ENCODE measurements at places on chromosomes 1 and 21.
A peak's percentile ranks its signal among the peaks of the same experiment; 100 is the strongest.

DNA sequence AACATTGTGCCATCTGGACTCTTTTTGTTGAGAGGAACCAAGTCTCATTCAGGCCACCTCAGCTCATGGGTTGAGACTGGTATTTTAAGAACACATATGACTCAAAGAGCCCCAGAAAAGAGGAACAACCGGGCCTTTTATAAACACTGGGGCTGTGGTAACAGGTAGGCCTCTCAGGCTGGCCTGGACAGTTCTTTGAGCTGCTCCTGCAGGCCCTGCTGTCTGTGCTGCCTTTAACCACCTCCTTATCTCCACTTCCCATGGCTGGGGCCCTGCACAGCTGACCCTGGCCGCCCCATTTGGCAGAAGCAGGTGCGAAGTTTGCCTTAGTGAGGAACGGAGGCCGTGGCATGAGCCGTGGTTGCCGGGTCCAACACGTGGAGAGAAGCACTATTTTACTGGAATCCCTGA, 163.3 kb downstream of the RHOU start:
- DNase-seq, result no peak

- no peak for DNase-seq
Observed at GRCh38 chr1:52119301-52120079, 22.4 kb upstream of the ZFYVE9 start.

DNA sequence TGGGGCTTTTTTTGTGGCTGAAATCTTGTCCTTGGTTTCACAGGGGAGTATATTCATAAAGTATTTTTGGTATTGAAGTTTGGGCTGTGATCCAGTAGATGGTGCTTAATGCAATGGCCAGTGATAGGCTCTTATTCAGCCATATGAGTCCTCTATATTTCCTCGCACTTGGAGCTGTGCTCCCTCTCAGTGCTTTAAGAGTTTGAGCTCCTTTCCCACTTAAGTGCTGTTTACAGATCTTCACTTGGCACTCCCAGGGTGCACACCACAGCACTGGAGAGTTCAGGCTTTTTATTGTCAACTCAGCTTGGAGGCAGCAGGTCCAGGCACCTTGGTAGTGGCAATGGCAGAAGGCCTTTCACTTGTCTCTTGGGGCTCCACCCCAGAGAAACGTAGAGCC, 54.9 kb downstream of the DRAM2 start:
- DNase-seq, result no peak

DNA sequence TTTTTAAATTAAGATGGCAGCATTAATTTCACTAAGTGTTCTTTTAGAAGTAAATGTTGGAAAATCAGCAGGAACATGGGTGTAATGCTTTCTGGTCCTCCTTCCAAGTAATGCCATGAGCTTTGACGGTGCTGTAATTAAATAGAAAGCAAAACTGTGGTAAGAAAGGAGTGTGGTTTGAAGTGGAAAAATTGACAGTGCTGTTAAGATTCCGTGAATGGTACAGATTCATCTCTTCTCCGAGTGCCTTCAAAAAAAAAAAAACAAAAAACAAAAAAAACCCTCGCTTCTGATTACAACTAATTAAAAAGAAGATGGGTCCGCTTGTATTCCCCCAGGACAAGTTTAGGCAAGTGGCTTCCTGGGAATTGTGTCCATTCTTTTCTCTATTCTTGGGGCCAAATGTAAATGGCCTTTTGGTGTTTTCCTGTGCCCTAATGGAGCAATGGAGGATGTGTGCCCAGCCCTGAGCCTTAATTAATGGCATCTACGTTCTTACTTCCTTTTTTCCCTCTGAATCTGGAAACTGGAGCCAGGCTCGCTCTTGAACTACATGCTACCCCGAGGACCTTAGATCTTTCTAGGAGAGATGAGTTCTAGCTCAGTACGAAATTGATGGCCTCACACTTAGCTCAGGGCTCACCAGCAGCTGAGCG, 5.1 kb downstream of the LMO4 start:
- no peak for DNase-seq

DNA sequence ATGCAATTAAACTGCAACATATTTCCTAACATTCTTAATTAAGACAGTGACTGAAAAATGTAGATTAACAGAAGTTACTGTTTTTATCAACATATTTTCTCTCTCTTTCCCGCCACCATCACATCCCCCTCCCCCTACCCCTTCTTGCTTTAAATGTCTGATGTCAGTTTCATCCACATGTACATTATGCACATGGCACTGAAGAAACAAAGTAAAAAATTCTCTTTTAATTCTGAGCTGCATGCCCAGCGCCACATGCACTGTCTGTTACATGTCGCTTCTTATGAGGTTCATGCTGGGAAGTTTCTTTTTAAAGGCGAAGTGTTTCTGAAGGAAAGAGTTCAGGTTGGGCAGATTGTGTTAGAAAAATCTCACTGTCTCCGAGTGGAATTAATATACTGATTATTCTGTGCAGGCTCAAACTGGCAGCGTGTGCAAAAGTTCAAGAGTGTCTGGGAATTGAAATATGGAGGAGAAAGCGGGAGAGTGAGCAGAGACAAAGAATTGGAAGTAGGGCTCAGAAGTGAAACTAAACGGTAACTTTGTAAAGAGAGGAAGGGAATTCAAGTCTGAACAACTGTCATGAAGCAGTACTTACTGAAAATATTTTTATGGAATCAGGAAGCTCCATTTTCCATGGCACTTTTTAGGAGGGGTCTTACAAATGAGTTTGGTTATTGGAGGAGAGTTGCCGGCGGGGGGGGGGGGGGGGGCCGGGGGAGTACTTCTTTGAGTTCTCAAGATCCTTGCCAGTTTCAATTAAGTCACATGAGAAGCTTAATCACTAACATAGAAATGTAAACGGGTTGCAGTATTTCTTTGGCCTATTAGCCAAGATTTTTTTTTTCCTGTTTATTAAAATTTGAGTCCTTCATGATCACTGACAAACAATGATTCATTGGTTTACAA, 217.6 kb downstream of the SDCCAG8 start:
- DNase-seq, result no peak

GRCh38 chr21:26194811-26195251, 24.3 kb upstream of the APP start:
- no peak for DNase-seq

DNA sequence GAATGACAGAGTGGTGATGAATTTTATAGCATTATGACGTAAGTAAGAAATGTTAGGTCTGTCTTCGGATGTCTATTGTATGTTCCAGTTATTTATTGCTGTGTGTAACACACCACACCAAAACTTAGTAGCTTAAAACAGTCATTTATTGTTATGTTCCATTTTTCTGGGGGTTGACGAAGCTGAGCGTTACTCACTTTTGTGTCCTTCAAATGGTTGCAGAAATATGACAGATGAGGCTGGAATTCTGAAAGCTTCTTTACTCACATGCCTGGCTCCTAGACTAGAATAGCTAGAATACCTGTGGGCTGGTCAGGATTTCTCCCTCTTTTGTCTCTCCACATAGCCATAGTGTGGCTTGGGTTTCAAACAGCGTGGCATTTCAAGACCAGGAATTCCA, 62.1 kb upstream of the S1PR1 start:
- DNase-seq, result no peak

DNA sequence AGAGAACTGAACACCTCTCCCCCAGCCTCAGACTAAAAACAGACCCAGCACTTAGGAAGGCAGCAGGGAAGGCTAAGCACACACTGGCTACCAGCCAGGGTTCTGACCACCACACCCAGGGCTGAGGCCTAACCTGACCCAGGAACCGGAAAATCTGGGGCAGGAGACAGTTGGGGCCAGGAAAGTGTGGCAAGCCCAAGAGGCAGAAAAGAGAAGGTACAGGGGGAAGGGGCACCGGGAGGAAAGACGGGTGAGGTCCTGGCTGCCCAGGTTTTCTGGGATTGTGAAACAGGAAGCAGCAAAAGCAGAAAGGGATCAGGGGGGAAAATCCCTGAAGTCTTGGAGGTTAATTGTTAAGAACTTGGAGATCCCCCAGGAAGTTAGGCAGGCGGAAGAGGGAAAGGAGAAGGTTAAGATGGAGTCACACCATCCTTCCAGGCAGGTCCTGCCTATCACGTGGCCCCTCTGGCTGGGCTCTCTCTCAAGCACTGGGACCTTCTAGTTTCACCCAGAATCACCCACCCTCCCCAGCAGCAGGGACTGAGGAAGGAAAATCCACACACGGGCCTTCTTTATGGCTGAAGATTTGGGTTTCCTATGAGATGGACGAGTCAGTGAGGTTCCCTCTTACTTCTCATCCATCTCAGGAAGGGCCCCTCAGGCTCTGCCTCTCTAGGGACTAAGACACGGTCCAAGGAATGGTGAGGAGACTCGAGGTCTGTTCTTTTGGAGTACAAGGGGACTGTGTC, 2.6 kb downstream of the HDGF start:
- no peak for DNase-seq

GRCh38 chr21:38831526-38832467, 26.1 kb downstream of the ETS2 start:
- peak; percentile 20 for DNase-seq

DNA sequence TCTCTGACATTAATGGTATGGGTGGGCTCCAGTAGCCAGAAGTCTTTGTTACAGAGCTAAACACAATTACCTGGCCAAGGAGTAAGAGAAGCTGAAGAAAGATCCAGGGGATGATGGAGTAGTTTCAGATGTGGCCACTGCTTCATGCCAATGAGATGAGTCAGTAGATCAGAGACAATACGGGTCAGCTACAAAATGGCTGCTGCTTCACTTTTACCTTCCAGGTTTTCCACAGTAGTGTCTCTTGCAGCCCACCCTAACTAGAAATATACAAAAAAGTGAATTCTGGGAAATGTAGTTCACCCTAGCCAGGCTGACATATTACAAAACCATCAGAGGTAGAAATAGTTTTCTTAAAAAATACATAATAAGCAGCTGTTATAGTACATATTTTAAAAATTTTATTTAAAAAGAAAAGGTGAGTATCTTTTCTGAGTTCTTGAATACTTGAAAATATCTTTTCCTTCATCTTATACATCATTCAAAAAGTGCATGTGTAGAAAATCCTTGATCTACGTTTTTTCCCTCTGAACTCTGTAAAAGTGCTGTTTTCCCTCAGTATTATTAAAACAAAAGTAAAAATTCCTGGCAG, 36.1 kb downstream of the LRIF1 start:
- no peak for DNase-seq

DNA sequence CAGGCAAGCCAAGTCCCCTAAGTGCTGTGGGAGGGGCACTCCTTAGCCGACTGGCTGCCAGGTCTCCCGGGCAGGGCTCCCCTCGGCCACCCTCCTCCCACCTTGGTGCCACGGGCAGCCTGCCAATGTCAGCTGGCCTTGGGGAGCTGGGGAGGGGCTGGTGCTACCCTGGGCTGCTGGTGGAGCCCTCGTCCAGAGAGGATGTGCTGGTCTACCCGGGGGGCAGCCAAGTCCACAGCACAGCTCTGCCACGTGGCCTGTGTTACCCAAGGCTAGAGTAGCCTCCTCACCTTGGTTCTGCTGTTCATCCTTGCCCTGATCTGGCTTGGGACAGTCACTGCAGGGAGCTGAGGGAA, 42.9 kb downstream of the CRYAA start:
- DNase-seq, result no peak

DNA sequence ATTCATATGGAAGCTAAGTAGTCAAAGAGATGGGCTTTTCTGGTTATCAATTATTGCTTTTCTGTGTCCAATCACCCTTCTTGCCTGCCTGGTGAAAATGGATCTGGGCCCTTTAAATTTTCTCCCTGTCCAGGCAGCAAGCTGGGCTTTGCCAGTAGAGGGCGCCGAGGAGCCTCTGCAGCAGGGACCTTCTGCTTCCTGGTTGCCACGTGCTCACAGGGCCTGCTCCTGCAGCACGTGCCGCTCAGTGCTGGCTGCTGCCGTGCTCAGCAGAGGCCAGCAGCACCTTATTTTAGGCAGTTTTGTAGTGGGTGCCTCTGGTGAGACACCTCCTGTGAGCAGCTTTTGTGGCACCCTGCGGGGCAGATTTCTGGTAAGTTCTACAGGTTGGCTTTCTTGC, 4.0 kb downstream of the ACTL8 start:
- DNase-seq, result no peak

GRCh38 chr1:47280142-47280541, 33.8 kb downstream of the STIL start:
- no peak for DNase-seq

DNA sequence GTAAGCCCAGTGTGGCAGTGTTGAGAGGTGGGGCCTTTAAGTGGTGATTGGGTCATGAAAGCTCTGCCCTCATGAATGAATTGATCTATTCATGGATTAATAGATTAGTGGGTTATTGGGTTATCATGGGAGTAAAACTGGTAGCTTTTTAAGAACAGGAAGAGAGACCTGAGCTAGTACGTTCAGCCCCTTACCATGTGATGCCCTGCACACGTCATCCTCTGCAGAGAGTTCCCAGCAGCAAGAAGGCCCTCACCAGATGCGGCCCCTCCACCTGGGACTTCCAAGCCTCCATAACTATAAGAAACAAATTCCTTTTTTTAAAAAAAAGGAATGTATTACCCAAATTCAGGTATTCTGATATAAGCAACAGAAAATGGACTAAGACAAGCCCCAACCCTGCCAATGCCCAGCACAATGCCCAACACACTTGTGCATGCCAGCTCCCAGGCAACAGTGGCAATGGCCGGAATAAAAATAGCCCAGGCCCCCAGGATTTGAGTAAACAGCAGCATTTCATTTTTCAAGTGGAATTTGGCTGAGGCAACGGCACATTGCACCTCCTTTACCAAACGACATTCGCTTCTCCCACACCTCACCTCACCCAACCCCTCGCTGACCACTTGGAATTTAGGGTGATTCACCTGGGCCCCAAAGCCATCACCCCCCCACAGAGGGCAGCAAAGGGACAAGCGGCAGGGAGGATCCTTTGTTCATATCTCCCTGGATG, 215.9 kb downstream of the TOMM20 start:
- peak; percentile 11 for DNase-seq

- no peak for DNase-seq
Observed at GRCh38 chr1:198423673-198424072, 116.8 kb downstream of the ATP6V1G3 start.

GRCh38 chr1:109199710-109200109, 14.0 kb upstream of the SARS1 start:
- DNase-seq, result no peak

DNA sequence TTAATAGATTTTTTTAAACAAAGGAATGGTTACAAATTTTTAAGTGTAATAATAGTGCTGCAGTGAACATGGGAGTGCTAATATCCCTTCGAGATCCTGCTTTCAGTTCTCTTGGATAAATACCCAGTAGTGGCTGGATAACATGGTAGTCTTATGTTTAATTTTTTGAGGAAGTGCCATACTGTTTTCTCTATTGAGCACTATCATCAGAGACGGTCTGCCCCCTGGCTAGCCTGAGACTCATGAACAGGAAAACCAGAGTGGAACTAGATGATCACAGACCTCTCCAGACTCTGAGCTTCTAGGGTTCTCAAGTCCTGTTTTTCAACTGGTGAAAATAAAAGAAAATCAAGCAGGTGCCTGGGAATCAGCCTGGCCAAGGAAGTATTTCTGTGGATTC, 97.3 kb upstream of the MARK1 start:
- DNase-seq, result no peak

Data from CD8-positive, alpha-beta memory T cell (primary cell).